ENCODE measurements at places on chromosomes 12 and 14. TPM values are rescaled to one million over a fixed set of nuclear protein-coding genes. Genes with fewer than 3 reads are reported as not detected.

DNA sequence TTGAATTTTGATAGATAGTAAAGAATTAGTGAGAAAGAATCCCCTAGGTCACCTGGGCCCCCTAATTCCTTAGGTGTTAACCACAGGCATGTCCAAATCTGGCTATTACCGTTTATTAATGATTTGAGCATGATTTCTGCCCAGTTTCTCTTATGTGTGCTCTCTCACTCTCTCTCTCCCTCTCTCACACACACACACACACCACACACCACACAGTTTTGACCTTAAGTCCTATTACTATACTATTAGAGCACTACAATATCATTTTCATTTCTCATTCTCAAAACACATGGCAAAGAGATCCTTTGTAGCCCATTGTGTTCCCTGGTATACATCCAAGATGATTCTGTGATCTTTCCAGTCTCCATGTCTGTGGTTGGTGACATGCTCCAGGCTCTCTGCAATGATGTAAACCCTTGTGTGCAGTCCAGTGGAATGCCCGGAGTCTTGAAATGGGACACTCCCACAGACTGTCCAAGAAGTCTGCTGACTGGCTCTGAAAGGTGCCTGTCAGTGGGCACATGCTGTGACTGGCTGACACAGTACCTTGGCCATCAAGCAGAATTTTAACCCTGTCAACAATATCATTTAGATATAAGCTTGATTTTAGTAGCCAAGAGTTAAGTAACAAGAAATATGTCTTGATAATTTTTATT is 96.2 kb downstream of the FIGNL2 start:
- DNase-seq = peak; percentile 42

Gene STRN3
- total RNA-seq = 34.2 TPM

DNA sequence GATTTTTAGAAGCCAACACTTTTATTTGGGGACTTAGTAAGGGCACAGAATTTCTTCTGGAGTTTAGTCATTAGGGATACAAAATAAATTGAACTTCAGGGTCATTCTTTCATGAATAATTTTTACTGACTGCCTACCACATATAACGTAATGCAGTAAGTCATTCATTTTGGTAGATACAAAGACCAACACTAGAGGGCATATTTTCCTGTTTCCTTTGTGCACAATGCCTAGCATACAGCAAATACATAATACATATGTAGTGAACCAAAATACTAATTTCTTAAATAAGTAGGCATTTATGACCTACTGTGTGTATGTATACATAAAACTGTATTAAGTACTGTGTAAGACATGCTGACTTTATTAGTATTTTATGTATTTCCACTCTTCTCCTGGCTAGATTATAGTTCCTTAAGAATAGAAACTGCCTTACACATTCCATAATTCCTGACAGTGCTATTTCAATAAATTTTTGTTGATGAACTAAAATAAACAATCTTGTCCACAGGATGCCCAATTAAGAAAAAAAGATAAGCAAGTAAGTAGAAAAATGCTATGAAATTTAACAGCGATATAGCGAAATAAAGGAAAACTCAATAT is 47.9 kb downstream of the PPP1R12A start:
- peak; percentile 21 for DNase-seq

GRCh38 chr14:81275305-81276072 is 54.7 kb upstream of the GTF2A1 start:
- no peak for DNase-seq

Gene CLECL1
- not detected for total RNA-seq

Gene EFS
- 15.4 TPM for total RNA-seq

DNA sequence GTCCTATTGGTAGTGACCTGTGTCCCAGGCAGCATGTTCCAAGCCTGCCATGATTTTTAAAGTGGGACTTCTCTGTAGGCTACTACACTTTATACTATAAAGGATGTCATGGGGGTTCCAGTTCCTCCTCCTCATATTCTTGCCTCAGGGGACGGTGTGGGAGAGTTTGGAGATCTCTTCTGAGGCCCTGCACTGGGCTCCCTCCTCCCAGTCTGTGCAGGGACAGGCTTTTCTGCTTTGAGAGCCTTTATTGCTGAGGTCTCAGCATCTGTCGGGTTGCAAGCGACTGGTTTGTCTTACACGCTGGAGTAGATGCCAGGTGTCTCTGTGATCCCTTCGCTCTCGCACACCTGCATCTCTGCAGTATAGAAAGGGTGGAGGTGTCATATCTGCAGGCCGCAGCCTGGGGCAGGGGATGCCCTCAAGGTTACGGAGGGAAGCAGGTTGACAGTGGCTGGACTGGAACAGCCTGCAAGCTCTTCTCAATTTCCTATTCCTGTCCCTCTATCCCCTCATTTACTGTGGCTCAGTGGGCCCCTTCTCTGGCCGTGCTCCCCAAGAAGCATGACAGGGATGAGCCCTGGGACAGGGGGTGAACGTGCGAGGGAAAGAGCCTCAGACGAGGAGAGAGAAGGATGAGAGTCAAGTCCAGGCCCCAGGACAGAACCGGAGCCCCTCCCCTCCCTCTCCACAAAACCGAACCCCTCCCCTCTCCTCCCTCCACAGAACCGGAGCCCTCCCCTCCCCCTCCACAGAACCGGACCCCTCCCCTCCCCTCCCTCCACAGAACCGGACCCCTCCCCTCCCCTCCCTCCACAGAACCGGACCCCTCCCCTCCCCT is 51.3 kb downstream of the SLC6A12 start:
- no peak for DNase-seq

- no peak for DNase-seq
Observed at GRCh38 chr12:87779858-87780498, 249.2 kb downstream of the C12orf50 start.

DNA sequence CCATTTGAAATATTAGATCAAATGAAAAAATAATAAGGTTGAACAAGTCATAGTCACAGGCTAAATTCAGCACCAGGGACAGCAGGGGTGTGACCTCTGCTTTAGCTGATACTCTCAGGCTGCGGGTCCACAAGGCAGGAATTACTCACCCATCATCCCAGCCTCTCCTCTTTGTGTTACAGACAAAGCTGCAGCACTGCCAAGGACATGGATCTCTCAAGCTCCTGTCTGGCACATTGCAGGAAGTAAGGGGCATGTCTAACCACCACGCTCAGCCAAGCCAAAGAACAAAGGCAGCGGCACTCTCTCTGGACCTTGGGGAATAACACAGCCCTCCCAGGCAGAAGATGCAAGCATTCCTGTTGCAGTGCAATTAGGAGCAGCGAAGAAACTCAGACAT is 783.8 kb downstream of the VRK1 start:
- no peak for DNase-seq

GRCh38 chr12:132477017-132477702 is 12.8 kb upstream of the FBRSL1 start:
- DNase-seq = no peak

GRCh38 chr14:94795372-94795771 is 25.5 kb upstream of the GSC start:
- DNase-seq = no peak

- DNase-seq = no peak
Observed at GRCh38 chr12:109779382-109779781, 53.8 kb downstream of the TRPV4 start.

Gene DEPDC4
- 0.14 TPM for total RNA-seq

Gene CLEC4D
- not detected for total RNA-seq

GRCh38 chr14:52429451-52429850 is 115.3 kb downstream of the PTGER2 start:
- DNase-seq = no peak

- peak; percentile 84 for DNase-seq
Observed at GRCh38 chr14:61927520-61927919, 165.3 kb downstream of the SNAPC1 start.

Gene PAX9
- total RNA-seq = not detected

- DNase-seq = peak; percentile 34
Observed at GRCh38 chr12:131896811-131897270, 2.4 kb downstream of the ULK1 start.

DNA sequence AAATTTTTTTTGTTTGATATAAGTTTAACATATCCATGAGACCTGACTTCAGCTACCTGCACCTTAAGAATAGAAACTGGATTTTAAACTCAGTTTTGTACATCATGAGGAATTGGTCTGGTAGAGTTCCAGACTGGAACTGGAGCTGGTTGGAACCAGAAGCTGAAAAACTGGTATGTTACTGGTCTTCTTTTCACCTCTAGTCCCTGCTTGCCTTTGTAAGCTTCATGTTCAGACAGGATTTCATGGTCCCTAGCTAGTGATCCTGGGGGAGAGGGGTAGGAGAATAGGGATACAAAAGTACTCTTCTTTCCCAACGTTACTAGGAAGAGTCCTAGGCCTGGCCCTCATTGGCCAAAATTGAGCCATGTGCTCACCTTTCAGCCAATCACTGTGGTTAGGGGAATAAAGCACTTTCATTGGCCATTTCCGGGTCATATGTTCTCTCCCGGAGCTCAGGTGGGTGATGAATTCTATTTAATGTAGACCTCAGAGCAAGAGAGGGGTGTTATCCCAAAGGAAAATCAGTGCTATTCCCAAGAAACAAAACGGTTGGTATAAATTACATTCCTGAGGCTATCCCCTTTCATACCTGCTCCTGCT is 36.9 kb upstream of the APPL2 start:
- no peak for DNase-seq

GRCh38 chr14:76769636-76770292 is 8.5 kb downstream of the VASH1 start:
- no peak for DNase-seq

DNA sequence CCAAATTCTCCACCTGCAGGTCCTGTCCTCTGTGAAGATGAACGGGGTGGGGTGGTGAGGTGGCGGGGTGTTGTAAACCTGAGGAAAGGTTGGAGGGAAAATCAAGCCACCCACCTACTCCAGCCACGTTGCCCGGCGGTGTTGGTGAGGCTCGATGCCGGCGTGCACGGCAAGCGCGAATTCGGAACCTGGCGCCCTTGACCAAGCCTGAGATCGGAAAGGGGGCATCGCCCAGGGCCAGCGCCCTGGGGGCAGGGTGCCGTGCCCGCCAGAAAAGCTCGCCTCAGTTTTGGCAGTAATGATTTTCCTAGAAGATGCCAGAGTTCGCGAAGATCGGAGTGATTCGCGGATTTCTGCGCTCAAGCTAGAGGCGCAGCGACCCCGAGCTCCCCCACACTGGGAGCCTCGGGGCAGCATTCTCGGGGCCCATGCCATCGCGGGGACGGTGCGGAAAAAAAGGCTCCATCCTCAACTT is 817 bp downstream of the STXBP6 start:
- DNase-seq = no peak

- no peak for DNase-seq
Observed at GRCh38 chr14:49982082-49982481, 89.2 kb downstream of the ARF6 start.

DNA sequence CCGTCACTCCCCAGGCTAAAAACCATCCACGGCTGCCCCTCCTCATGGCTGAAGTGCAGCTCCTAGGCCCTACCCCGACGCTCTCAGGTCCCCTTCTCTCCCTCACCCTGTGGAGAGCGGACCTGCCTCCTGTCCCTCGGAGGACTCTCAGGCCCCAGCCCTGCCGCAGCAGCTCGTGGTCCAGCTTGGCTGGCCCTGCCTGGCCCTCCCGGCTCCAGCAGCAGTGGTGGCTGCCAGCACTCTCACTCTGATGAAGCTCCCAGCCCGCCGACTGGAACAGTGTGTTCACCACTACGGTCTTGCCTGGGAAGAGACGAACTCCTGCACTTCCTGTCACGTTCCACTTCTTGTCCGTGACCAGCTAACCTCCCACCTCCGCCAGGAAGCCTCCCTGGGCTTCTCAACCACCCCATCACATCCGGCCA is 11.1 kb downstream of the BAG5 start:
- no peak for DNase-seq

Gene TPH2
- not detected for total RNA-seq

Gene ACYP1
- 18.6 TPM for total RNA-seq

GRCh38 chr12:97921979-97922722 is 459.5 kb downstream of the RMST start:
- peak; percentile 72 for DNase-seq

- no peak for DNase-seq
Observed at GRCh38 chr12:17802657-17803641, 287.0 kb downstream of the RERGL start.

DNA sequence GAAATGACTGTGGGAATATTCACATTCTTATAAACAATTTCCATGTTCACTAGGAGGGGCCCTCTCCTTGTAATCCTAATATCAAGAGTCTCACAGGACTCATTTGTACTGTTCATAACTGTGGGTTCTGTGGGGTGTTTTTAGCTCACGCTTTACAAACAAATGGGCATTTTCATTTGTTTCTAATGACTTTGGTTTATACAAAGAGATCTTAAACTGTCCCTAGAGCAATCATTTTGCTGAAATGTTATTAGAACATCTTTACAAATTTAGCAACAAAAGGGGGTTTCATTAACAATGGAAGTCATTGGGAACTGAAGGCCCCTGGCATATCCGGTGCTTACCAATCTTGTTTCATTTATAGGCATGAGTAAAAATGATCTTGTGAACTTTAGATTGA is 370.5 kb downstream of the TRHDE start:
- no peak for DNase-seq

DNA sequence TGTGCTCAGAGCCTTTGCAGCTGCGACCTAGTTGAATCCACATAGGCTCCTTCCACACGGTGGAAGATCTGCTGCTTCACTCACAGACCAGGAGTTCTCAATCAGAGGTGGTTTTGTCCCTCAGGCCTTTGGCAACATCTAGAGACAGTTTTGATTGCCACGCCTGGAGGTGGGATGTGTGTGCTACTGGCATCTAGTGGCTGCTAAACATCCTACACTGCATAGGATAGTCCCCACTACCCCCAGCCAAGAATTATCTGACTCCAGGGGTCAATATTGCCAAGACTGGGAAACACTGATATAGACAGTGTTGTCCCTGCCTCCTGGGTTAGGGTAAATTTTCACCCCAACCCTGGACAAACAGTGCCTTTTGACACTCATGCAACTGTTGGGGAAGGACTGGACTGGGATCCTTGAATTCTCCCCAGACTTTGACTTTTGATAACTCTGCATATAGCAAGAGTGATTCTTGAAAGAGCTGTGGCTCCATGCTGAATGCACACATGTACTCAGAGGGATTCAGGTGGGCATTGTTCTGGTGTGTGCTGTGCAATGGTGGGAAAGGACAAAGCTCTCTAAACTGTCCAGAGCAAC is 39.8 kb downstream of the BAZ2A start:
- no peak for DNase-seq

DNA sequence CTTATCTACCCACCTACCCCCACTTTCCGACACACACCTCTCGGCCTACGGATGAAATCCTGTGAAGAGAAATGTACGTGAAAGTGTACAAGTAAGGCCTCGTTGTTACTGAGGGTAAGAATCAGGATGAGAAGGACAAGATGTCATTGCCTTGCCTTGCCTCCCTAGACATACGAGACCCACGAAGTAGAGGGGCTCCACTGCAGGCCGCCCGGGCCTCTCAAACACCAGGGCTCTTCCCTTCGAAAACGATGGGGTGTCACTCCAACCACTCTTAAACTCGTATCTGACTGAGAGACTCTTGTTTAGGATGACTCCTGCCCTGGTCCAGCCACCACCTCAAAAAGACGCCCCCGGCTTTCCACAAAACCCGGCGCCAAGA is 498 bp downstream of the RACGAP1 start:
- DNase-seq = no peak

- no peak for DNase-seq
Observed at GRCh38 chr12:67944093-67944492, 45.2 kb upstream of the IFNG-AS1 start.

Gene FOXM1
- 12.2 TPM for total RNA-seq
